ENCODE measurements at places on chromosomes 5 and 9.

DNA sequence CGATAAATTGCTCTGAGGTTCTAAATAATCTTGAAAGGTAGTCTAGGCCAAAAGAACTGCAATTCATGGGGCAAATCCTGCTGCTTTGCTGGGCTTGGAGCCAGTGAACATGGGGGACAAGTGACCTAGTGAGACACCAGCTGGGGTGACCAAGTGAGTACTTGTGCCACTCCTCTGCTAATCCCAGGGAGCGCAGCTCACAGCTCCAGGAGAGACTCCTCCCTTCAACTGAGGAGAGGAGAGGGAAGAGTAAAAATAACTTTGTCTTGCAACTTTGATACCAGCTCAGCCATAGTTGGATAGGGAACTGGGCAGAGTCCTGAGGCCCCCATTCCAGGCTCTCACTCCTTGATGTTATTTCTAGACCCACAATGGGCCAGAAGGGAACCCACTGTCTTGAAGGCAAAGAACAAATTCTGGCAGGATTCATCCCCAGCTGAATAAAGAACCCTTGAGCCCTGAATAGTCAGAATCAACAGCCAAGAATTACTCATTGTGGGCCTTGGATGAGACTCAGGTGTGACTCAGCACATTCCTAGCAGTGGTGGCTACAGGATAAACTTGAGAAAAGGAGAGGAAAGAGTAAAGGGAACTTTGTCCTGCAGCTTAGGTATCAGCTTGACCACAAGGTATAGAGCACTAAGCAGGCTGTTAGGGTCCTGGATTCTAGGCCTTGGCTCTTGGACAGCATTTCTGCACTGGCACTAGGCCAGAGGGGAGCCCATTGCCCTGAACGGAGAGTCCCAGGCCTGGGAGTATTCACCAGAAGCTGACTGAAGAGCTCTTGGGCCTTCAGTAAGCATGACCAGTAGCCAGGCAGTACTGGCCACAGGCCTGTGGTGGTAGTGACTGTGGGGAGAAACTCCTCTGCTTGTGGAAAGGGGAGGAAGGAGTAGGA lies 288.3 kb upstream of the CDH18 start:
- peak; percentile 87 for DNase-seq

- peak; percentile 2 for DNase-seq
These were observed 150.3 kb downstream of the XRCC4 start for GRCh38 chr5:83227611-83228010.

DNA sequence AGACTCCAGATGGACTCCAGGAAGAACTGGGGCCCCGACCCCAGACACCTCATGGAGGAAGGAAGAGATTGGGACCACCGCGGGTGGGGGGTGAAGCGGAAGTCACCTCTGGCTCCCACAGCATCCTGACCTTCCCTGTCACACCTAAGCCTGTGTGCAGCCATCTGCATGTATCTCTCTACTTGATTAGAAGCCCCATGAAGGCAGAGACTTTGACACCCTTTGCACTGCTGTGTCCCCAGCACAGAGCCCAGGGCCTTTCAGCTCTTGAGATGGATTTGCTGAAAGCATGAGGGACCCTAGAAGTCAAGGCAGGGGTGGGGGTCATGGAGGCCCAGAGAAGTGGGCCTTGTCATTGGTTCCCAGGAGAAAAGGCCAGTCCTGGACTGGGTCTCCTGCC lies 2.8 kb upstream of the ENG start:
- no peak for DNase-seq

DNA sequence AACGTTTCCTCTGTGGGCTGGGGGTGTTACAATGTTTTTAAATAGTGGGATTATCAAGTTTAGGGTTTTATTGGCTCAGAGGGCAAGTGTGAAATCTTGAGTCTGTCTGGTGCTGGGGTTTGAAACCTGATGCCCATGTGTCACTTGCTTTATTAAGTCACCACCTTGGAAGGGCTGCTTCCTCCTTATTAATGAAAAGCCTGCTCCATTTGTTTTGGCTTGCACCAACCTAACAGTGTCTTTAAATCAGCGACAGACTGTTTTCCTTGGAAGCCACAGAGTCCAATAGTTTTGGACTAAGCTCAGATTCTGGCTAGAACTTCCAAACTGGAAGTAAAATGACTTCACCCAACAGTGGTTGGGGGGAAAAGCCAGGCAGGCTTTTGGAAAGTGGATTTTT lies 10.7 kb upstream of the PALM2AKAP2 start:
- DNase-seq, result peak; percentile 4

GRCh38 chr5:142641711-142642110 lies 44.2 kb downstream of the FGF1 start:
- DNase-seq, result no peak

DNA sequence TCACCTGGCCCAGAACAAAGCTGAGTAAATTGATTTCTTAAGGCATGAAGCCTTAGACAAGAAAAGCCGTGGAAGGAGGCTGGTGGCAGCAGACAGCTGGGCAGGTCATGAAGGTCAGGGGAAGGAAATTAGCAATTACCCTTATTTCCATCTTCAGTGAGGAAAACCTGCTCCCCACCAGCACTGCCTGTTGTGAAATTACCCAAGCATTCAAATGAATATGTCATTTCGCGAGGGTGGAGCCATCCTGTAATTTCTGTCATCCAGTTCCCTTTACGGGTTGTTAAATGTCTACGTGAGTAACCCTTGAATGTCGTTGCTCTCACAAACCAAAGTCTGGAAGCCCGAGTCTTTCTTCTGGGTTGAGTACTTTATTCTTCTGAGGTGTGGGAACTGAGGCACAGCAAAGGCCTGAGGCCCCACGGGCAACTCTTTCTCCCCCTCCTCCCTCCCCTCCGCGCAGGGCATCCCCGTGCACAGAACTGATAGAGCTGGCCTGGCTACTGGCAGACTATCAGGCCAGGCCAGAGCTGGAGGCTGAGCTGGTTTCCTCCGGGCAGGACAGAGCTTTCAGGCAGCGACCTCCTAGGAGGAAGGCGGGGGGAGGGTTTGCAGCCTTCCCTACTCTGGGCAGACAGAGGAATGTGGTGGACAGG lies 22.0 kb upstream of the AK3 start:
- DNase-seq, result peak; percentile 71

DNA sequence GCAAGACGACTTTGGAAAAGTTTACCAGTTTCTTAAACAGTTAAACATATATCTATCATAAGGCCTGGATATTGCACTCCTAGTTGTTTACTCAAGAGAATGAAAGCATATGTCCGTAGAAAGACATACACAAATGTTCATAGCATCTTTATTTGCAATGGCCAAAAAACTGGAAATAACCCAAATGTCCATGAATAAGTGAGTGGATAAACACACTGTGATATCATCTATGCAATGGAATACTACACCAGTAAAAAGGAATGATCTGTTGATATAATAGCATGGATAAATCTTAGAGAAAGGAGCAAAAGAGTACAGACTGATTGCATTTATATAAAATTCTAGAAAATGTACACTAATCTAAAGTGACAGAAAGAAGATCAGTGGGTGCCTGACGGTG lies 28.0 kb upstream of the VCAN start:
- DNase-seq, result no peak

DNA sequence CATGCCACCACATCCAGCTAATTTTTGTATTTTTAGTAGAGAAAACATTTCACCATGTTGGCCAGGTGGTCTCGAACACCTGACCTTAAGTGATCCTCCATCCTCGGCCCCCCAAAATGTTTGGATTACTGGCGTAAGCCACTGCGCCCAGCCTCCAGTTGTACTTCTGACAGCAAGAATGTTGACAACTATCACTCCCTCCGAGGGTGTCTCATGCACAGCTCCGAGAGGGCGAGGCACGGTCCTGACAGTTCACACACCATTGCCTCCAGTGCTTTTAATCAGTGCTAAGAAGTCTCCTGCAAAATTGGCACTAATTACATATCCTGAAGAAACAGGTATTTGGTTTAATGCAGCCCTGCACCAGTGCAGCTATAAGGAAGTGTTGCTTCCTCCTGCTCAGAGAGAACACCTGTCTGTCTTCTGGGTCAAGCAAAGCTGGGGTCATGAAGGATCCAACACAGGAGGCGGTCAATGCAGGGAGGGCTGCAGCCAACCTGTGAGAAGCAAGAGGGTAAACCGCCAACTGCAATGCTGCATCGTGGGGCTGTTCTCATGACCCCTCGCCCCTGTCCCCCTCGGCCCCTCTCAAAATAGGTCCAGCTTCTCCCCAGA lies 184.0 kb downstream of the MED10 start:
- no peak for DNase-seq

DNA sequence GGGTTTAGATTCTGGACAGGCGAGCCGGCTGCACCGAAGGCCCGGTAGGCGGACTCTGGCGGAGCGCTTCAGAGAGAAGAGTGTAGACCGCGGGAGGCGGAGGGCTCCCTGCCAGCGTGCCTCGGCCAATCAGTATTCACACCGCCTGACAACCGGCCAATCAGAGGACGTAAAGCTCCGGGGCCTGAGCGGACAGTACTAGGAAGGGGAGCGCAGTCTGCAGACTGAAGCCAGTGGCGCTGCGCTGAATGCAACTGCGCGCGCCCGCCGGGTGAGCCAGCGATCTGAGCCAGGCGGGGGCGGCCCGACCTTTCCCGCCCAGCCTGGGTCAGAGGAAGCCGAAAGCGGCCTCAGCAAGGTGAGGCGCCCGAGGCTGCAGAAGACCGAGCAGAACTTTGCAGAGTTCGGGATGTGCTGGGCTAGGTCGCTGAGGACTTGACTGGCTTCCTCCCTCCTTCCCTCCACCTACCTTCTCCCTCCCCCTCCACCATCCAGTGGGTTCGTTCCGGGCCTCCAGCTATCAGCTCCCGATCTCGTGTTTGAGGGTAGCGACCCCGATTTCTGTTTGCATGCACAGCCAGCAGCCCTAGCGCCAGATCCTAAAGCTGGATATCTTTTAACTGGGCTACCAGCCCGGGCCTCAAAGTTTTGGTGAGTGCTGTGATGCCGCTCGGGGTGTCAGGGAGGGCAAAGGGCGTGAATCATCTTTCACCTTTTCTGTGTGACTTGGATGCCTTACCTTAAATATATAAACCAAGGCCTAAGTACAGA lies at the start of gene DMRT2:
DMRT2 (plus strand) TSS at position 233 of the 771 bp plus-strand sequence. CDS start 1,257 bp downstream, outside the sequence.
- DNase-seq, result peak; percentile 89

DNA sequence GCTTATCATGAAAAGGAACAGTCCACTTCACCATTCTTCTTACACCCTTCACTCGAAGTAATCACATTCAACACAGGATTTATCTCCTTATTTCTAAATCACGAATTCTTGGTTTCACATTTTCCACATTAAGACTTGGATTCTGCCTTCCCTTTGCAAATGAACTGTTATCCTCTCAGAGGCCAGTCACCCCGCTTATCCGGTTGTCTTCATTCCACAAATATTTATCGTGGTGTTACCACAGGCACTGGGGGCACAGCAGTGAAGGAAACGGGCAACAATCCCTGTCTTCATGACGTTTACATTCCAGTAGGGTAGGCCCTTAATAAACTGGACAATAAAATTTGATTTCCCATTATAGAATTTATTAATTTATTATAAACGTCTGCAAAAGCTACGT lies 284.2 kb downstream of the DENND1A start:
- DNase-seq, result no peak

GRCh38 chr9:31807574-31808256 lies 576.7 kb upstream of the ACO1 start:
- DNase-seq, result no peak

GRCh38 chr9:93460689-93461413 lies 7.5 kb upstream of the FAM120AOS start:
- DNase-seq, result no peak

DNA sequence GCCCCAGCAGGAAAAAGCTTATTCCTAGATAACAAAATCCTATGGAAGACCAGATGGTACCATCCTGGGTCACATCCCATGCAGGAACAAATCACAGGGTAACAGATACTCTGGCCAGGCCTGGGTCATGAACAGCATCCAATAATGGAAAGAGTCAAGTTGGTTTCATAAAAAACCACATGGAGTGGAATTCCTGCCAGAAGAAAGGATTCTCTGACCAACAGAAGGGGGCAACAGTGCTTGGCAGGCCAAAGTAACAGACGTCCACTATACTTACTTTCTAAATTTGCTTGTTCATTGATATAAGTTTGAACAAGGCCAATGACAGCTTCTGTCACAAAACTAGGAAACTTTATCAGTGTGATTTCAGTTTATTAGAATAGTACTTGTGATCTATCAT lies 273.5 kb downstream of the ARRDC3 start:
- no peak for DNase-seq

DNA sequence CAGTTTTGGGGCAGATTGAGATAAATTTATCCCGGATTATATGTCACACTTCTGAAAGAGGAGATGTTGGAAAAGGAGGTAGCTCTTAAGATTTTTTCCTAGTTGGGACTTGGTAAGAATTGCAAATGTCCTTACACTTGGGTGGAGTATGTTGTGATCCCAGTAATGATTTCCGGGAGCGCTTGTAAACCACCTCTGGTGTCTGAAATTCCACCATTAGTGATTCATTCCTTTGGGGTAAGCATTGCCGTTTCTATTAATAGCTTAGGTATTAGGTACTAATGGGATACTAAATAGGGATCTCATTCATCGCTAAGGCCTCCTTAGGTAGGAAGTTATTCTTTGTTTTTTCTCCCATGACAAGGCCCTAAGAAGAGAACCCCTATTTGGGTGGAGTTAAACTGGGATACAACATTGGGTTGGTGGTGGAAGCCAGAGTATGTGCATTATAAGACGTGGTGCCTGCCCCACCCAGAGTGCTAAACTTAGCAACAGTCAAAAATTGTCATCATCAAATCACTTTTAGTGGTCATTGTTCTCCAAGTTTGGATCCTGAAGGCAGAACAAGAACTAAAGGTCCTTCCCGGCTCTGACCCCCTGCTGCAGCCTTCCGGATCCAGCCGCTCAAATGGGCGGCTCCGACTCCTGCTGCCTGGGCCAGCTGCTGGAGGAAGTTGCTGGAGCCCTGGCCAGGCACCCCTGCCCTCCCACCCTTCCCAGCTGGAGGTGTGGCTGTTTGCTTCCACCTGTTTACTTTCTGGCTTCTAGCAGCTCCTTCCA lies 31.7 kb upstream of the DAB2IP start:
- peak; percentile 85 for DNase-seq

GRCh38 chr5:74895906-74896305 lies 29.7 kb upstream of the FAM169A start:
- DNase-seq, result peak; percentile 89

DNA sequence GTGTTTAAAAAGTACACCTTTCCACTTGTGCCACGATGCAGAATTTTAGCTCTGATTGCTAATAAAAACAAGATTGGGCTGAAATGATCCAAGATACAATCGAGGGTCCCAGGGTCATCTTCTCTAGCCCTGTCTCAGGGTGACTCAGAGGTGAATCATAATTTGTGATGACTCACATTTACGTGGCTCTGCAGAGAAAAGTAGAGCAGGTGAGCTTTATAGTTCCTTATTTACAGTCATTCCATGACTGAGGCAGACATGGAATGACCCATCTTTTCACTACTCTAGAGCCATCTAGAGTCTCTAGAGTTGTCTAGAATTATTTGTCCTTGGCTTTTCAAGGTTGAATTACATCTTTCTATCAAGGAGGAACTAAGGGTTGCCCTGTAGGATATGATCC lies 155.2 kb downstream of the GAS1 start:
- DNase-seq, result peak; percentile 87

- DNase-seq, result peak; percentile 26
These were observed 25.7 kb upstream of the PPP3R2 start for GRCh38 chr9:101620452-101620851.

- DNase-seq, result no peak
These were observed 560.7 kb upstream of the TRPC7 start for GRCh38 chr5:136926073-136926472.

GRCh38 chr9:91211919-91212318 lies 149.8 kb downstream of the AUH start:
- peak; percentile 47 for DNase-seq

Data from kidney tubule cell (primary cell).